HCEC 1CT (cell line): ENCODE measurements at places on chromosomes 2 and 18.

- DNase-seq = no peak
Observed at GRCh38 chr2:148238561-148238960, 217.7 kb downstream of the MBD5 start.

DNA sequence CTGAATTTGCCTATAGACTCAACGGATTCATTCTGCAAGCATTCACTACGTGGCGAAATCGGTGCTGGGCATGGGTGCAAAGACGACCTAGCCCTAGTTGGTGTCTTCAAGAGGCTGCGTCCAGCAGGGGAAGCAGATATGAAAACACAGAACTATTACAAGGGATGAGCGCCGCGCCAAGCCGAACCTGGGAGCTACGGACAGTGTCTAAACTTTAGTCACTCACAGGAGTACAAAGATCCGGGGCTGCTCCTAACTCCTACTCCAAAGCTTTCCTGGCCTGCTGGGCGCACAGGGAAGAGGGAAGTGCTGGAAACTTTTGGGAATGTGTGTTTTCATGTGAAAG, 732 bp upstream of the ANXA4 start:
- peak; percentile 80 for DNase-seq

DNA sequence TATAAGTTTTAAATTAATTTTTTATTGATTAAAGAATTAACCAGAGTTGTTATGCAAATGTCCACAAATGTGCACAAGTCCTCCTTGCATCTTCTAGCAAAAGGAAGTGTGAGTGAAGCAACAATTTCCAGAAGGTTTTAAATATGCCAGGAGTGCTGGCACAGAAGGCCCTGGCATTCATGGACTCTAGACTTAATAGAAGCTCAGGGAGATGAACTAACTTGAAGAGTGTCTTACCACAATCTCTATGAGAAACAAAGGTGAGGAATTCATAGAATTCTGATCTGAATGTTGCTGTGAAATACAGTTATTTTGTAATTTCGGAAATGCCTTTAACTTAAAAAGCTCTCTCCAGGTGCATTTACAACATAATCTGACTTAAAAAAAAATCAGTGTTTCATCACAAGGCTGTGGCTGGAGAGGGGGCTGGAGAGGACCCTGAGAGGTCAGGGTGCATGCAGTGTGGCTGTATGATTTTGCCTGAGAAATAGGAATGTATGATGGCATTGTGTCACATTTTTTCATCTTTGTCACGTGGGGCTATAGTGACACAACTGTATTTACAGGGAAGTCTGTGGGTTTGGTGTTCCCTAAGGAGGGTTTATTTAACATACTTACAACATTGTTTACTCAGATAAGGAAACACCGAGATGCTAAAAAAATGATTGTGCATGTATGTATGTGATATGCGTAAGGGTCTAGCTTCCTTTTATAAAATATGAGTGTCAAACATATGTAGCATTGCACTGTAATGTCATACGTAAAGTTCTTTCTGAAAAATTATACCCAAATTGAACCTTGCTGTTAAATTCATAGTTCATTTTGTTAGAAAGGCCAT, 66.2 kb downstream of the MAP4K4 start:
- no peak for DNase-seq

DNA sequence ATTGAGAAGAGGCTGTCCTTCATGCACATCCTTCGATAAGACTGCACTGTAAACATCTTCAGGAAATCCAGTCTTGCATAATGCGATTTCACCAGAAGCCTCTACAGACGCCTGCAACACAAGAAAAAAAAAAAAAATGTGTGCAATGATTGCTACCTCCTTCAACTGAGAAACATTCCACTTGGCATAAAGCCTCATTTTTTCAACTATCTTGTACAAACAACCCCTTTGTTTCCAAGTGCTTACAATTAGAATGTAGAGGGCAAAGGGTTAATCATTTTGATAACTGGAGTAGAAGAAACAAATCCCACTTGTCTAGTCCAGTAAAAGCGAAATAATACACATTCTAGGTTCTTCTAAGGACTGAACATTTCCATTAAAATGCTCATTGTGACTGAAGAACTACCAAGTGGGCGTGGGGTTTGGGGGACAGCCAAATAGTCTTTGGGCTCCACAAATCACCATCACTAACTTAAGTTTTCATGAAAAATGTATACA, 29.2 kb downstream of the CDH2 start:
- peak; percentile 43 for DNase-seq

GRCh38 chr18:35189510-35189909, 51.3 kb upstream of the ZNF397 start:
- no peak for DNase-seq

- peak; percentile 23 for DNase-seq
Observed at GRCh38 chr2:181374781-181375675, 82.2 kb upstream of the ITGA4 start.

DNA sequence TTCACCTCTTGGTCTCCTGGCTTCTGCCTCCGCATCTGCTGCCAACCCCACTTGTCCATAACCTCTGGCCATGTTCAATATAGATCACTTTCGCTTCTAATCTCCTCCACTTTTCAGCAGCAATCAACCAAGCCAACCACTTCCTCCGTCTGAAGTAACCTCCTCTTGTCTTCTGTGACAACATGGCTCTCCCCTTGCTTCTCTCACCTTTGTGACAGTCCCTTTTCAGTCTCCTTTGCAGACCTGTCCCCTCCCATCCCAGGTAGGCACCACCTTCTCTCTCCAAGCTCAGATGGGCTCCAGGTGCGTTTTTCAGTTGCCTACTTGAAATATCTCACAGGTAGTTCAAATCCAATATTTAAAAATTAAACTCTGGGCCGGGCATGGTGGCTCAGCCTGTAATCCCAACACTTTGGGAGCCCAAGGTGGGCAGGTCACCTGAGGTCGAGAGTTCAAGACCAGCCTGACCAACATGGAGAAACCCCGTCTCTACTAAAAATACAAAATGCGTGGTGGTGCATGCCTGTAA, 4.7 kb upstream of the PSD4 start:
- DNase-seq = no peak

GRCh38 chr2:234960175-234961088, 8.6 kb downstream of the SH3BP4 start:
- DNase-seq = no peak

DNA sequence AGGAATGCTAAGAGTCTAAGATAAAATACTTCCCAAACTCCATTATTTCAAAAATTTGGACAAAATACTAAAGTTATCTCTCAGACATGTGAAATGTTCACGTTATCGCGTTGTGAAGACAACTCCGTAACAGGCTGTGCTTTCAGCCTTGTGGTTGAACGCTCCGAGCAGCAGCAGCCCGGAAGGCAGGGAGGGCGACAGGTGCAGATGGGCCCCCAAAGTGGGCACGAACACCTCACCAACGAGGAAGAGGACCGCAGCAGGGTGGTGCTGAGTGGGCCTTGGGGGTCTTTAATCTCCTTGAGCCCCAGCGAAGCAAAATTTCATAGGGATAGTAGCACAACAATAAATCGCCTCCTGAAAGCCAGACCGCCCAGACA, 1.0 kb upstream of the FAM110C start:
- DNase-seq = no peak

DNA sequence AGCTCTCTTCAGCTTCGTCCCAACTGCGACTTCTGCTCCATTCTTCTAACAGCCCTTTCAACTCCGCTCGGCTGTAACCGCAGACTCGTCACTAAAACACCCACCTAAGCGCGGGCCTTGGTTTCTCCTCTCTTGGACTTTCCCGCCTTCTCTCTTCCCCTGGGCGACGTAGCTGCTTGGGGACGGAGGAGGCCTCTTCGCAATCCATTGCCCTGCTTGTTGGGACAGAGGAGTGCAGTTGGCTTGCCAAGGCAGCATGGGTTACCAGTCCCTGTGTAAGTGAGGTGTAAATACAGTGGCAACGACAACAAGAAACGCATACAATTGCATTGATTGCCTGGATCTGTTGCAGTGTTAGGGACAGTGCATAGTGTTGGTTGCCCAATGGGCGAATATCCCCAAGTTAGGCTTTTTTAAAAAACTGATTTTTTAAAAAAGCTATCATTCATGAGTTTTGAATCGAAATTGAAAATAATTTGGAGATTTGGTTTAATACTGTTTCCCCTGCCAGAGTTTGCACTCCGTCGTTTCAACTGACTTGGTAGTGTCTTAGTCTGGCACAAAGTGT, 484 bp upstream of the DARS1 start:
- DNase-seq = no peak

GRCh38 chr2:222296311-222296741, 2.5 kb downstream of the PAX3 start:
- no peak for DNase-seq

GRCh38 chr18:10113121-10114022, 199.6 kb downstream of the VAPA start:
- no peak for DNase-seq

- no peak for DNase-seq
Observed at GRCh38 chr18:12890964-12891363, 6.9 kb upstream of the PTPN2 start.

- DNase-seq = no peak
Observed at GRCh38 chr2:10771786-10772185, 40.8 kb downstream of the PDIA6 start.

- no peak for DNase-seq
Observed at GRCh38 chr2:2188344-2188920, 142.6 kb downstream of the MYT1L start.

DNA sequence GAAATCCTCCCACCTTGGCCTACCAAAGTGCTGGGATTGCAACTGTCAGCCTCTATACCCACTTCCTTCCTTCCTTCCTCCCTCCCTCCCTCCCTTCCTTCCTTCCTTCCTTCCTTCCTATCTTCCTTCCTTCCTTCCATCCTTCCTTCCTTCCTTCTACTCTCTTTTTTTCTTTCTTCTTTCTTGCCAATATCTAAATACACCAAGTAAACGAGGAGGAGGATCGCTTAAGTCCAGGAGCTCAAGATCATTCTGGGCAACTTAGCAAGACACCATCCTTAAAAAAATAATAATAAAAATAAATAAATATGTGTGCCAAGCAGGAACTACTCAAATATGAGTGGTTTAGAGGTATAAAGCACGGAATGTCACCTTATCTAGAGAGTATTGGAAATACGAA, 249.4 kb upstream of the TRIB2 start:
- DNase-seq = no peak

DNA sequence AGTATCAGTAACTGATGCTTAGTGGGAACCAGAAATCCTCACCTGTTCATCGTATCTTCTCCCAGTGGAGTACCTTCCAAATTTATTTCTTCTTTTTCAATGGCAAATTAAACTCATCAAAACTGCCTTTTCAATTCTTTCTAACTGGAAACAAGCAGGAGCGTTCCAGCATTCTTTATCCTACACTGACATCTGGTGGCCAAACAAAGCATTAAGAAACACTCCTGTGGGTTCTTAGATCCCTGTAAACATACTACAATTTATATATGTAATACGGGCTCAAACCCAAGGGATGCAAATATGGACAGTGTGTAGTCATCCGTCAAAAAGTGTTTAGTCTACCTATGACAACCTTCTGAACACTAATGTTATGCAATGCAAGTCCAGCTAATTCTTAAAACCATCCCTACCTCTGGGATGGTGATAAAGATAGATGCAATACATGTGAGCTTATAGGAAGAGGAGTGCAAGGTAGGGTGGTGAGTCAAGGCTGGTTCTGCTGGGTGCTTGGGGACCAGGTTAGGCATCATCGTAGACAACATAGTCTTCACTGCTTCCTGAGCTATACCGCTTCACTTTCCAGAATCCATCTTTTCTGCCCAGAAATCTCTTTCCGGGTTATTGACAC, 375.0 kb downstream of the CTNNA2 start:
- peak; percentile 2 for DNase-seq

DNA sequence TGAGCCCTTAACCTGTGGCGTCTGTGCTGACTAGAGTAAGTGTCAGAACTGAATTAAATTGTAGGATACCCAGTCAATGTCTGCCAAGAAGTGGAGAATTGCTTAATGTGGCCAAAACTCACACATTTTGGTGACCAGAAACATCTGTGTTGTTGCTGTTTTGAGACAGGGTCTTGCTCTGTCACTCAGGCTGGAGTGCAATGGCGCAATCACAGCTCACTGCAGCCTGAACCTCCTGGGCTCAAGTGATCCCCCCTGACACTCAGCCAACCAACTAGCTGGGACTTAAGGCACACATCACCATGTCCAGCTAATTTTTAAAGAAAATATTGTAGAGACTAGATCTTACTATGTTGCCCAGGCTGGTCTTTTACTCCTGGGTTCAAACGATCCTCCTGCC, 34.4 kb upstream of the RTN4 start:
- DNase-seq = no peak

- DNase-seq = peak; percentile 86
Observed at GRCh38 chr2:36441816-36442215, 86.2 kb downstream of the CRIM1 start.

GRCh38 chr2:47174733-47175361, 19.7 kb upstream of the STPG4 start:
- DNase-seq = peak; percentile 47

- DNase-seq = no peak
Observed at GRCh38 chr2:179511105-179511789, 246.6 kb upstream of the SESTD1 start.

GRCh38 chr2:31534636-31535035, 46.1 kb downstream of the SRD5A2 start:
- DNase-seq = no peak

GRCh38 chr2:204551512-204551863, 6.2 kb downstream of the PARD3B start:
- no peak for DNase-seq

GRCh38 chr2:149645391-149645790, 57.8 kb upstream of the MMADHC start:
- peak; percentile 34 for DNase-seq

GRCh38 chr2:240963065-240963867, 35.2 kb upstream of the SNED1 start:
- DNase-seq = no peak

GRCh38 chr2:161172901-161173540, 12.8 kb downstream of the TANK start:
- no peak for DNase-seq

GRCh38 chr18:33040213-33040612, 267.4 kb upstream of the KLHL14 start:
- DNase-seq = no peak

GRCh38 chr2:65371074-65371434, 61.3 kb downstream of the SPRED2 start:
- DNase-seq = no peak

- no peak for DNase-seq
Observed at GRCh38 chr2:204108330-204108751, 171.8 kb downstream of the ICOS start.

- DNase-seq = no peak
Observed at GRCh38 chr2:200428961-200429665, 80.8 kb downstream of the KCTD18 start.

DNA sequence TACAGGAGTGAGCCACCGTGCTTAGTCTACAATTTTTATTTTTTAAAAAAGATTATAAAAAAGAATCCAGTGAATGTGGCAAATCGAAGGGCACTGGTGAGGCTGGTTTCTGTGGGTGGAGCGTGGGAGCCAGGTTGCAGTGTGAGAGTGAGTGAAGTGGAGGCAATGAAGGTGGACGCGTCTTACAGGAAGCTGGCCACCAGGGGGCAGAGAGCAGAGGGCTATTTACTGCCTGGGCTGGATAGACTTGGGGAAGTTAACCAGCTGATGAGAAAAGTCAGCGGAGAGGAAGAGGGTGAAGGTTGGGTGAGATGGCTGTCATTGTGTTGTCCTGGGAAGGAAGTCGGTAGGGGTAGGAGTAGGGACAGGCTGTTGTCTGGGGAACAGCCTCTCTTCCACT, 6.8 kb downstream of the SCTR start:
- DNase-seq = peak; percentile 32

GRCh38 chr2:239552213-239552926, 151.6 kb upstream of the HDAC4 start:
- DNase-seq = no peak
